Adrenal gland (tissue), 19 donors: ENCODE measurements at places on chromosomes 16 and 17. TPM values are rescaled to one million over a fixed set of nuclear protein-coding genes. Genes with fewer than 3 reads are reported as not detected.

The PITPNM3 gene
- polyA plus RNA-seq: 2.8 TPM

DNA sequence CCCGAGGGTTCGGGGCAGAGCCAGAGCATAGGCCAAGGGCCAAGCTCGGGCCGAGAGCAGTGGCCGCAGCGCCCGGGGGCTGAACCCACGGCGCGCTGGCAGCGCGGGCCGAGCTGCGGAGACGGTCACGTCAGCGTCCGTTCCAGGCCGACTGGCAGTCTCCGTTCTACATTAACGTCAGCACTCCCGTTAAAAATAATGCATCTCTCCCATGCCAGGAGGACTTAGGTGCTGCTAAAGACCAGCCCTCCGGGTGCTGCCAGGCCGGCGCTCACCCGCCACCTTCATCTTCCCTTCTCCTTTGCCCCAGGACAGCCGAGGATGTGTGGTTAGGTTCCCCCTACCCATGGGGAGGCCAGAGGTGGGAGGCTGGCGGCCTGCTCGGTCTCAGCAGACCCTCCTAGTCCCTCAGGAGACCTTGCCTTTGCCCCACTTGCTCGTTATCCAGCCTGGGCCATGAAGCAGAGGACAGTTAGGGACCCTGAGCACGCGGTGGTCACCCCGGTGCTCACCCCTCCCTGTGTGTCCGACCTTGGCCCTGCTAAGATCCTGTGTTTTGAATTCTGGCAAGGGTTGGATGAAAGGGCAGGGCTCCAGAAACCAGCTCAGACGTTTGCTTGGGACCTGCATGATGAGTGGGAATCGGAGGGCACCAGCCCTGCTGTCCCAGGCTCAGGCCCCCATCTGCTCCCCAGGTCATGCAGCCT, 572 bp downstream of the MPG start:
- peak overlapping the region; percentile 91 for H3K27ac ChIP-seq
- DNase-seq: peak; percentile 71
- H3K27me3 ChIP-seq: no peaks in the 10 kb centered on the region
- peak overlapping the region; percentile 78 for H3K4me3 ChIP-seq
- peaks cover 40% of the 10 kb centered on the region for H3K4me1 ChIP-seq

- H3K36me3 ChIP-seq: no peaks in the 10 kb centered on the region
- H3K4me3 ChIP-seq: peak overlapping the region; percentile 36
- H3K27me3 ChIP-seq: peaks cover 33% of the 10 kb centered on the region
- no peak for DNase-seq
- no peaks in the 10 kb centered on the region for H3K4me1 ChIP-seq
These were observed 904 bp downstream of the SLC6A2 start for GRCh38 chr16:55656691-55657092.

DNA sequence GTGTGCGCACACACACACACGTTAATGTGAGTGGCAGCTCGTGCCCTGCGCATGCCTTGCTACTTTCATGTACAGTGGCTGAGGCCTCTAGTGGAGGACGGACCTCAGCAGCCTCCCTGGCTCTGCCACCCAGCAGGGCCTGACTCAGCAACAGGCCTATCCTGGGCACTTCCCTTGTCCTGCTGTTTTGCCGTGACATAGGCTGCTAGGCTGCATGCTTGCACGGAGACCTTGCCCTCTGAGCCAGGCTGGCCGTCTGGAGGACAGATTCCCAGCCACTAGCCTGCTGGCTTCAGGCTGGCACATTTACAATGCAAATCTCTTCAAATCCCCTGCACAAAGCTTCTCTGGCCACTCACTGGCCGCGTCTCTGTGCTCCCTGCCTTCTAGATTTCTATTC, 9.5 kb downstream of the RNF213 start:
- H3K27me3 ChIP-seq: no peaks in the 10 kb centered on the region
- no peaks in the 10 kb centered on the region for H3K4me1 ChIP-seq
- H3K36me3 ChIP-seq: peaks cover 52% of the 10 kb centered on the region

- H3K27me3 ChIP-seq: no peaks in the 10 kb centered on the region
- no peak overlapping the region for H3K27ac ChIP-seq
- no peak overlapping the region for H3K4me3 ChIP-seq
- DNase-seq: no peak
- H3K4me1 ChIP-seq: no peaks in the 10 kb centered on the region
These were observed 224.2 kb downstream of the CBLN1 start for GRCh38 chr16:49057391-49057790.

The LPO gene
- polyA plus RNA-seq: not detected

GRCh38 chr17:63960006-63960405, 12.7 kb downstream of the SCN4A start:
- no peaks in the 10 kb centered on the region for H3K27me3 ChIP-seq
- no peaks in the 10 kb centered on the region for H3K36me3 ChIP-seq
- H3K27ac ChIP-seq: no peak overlapping the region

DNA sequence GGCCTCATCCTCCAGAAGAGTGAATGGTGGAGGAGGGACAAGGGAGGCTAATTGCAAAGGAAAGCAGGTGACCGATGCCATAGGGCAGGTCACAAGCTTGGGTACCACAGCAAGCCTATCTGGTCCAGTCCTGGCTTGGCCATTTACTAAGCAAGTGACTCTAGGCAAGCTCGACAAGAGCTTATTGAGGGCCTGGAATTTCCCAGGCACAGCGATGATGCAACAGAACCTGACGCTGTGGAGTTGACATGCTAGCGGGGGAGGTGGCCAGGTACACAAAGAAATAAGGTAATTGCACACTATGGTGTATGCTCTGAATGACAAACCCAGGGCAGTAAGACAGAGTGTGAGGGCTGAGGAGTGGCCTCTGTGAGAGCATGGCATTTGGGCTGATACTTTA, 98.5 kb downstream of the PGS1 start:
- no peaks in the 10 kb centered on the region for H3K27me3 ChIP-seq
- H3K36me3 ChIP-seq: no peaks in the 10 kb centered on the region
- no peak overlapping the region for H3K27ac ChIP-seq
- H3K4me1 ChIP-seq: no peaks in the 10 kb centered on the region
- DNase-seq: no peak

- H3K27me3 ChIP-seq: no peaks in the 10 kb centered on the region
- H3K36me3 ChIP-seq: no peaks in the 10 kb centered on the region
- no peak overlapping the region for H3K4me3 ChIP-seq
- no peak for DNase-seq
- H3K27ac ChIP-seq: no peak overlapping the region
These were observed 69.1 kb downstream of the METRNL start for GRCh38 chr17:83148317-83149028.

GRCh38 chr17:65511316-65511715, 50.1 kb downstream of the AXIN2 start:
- H3K4me1 ChIP-seq: no peaks in the 10 kb centered on the region
- H3K27me3 ChIP-seq: no peaks in the 10 kb centered on the region
- H3K27ac ChIP-seq: no peak overlapping the region
- DNase-seq: no peak
- H3K4me3 ChIP-seq: no peak overlapping the region

- no peaks in the 10 kb centered on the region for H3K36me3 ChIP-seq
- H3K4me3 ChIP-seq: no peak overlapping the region
- no peak overlapping the region for H3K27ac ChIP-seq
- H3K4me1 ChIP-seq: peaks cover 45% of the 10 kb centered on the region
- DNase-seq: no peak
These were observed 3.6 kb upstream of the POLG2 start for GRCh38 chr17:64500487-64500859.

DNA sequence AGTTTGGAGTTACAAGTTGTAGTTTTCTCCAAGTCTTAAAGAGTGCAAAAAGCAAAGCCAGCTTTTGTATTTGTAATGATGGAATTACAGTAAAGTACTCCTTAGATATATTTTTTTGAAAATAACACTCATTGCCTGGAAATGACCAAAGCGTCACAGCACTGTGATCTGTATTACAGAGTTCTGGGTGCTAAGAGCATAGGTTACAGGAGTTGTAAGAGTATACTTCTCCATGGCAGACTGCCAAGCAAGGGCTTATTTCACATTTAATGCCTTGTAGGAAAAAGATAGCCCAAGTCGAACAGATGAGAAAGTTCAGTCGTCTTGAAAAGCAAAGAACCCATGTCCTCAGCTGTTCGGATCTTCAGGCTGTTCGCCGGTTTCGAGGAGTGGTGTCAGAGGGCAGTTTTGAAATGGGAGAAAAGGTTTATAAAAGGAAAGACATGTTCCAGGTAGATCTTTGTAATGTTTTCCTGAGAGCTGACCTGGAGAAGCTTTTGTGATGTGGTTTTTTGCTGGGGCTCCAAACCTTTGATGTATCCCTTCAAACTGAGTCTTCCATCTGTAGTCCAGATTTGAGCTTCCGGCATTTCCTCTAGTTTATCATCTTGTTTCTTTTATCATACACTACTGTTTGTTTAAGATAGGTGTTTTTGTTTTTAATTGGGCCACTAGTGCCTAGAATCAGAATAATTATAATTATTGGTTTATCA, 41.3 kb downstream of the ERCC4 start:
- H3K4me3 ChIP-seq: no peak overlapping the region
- no peaks in the 10 kb centered on the region for H3K36me3 ChIP-seq
- no peaks in the 10 kb centered on the region for H3K27me3 ChIP-seq
- peaks cover 12% of the 10 kb centered on the region for H3K4me1 ChIP-seq

The CPHXL2 gene
- not detected for polyA plus RNA-seq

The ASPSCR1 gene
- polyA plus RNA-seq: 177 TPM

DNA sequence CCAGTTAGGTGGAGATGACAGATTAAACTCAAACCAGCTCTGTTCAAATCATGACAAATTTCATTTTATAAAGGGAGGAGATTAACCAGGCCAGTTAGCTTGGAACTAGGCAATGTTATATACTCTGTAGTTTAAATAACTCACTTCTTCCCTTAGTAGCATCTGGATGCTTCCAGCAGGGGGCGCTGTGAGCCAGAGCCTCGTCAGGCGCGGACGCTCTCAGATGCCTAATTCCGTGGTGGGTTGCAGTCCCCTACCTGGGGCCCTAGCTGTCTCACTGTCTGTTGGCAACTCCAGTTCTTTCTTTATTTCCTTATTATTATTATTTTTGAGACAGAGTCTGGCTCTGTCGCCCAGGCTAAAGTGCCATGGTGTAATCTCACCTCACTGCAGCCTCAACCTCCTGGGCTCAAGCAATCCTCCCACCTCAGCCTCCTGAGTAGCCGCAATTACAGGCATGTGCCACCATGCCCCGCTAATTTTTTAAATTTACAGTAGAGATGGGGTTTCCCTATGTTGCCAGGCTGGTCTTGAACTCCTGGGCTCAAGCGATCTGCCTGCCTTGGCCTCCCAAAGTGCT, 17.3 kb upstream of the WFDC1 start:
- H3K36me3 ChIP-seq: no peaks in the 10 kb centered on the region
- H3K4me3 ChIP-seq: no peak overlapping the region
- peak; percentile 60 for DNase-seq
- no peaks in the 10 kb centered on the region for H3K4me1 ChIP-seq

The KRTAP1-3 gene
- polyA plus RNA-seq: not detected

The EIF1 gene
- polyA plus RNA-seq: 269 TPM

The PLA2G10 gene
- polyA plus RNA-seq: not detected

DNA sequence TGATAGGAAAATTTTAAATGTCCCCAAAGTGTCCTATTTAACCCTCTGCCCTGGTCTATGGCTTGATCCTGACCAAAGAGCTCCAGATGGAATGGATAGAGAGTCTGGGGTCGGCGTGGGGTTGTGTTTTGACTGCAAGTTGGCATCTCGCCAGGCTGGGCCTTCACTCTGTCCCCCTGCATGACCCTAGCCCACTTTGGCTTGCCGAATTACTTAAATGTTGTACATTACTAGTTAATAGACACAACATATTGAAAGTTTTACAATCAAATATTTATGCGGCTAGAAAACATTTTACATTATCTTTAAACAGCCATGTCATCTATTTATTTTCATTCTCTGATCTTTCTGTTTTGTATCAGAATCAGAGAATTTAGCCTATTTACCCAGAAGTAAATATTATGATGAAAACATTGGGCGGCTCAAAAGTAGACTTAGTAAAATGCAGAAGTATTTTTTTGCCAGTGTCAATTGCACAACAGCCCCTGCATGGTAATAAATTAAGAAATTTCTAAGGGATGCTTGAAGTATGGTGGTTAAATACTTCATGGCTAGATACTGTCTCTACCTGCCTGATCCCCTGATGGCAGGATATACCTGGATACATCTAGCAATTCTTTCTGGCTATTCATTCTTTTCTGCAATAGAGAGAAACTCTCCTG, 18.8 kb upstream of the MYOCD start:
- H3K36me3 ChIP-seq: no peaks in the 10 kb centered on the region
- no peaks in the 10 kb centered on the region for H3K27me3 ChIP-seq
- H3K4me1 ChIP-seq: no peaks in the 10 kb centered on the region
- no peak overlapping the region for H3K4me3 ChIP-seq
- no peak for DNase-seq
- H3K27ac ChIP-seq: no peak overlapping the region

DNA sequence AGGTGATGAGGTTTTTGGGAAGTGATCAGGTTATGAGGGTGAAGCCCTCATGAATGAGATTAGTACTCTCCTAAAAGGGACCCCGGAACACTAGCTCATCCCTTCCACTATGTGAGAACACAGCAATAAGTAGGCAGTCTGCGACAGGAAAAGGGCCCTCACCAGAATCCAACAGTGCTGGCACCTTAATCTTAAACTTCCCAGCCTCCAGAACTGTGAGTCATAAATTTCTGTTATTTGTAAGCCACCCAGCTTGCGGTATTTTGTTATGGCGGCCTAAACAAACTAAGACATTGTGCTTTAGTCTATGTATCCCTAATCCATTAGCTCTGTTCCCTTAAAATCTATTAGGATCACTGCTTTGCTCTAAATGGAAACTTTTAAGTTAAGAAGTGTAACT, 8.5 kb downstream of the SLFN12 start:
- no peak for DNase-seq
- H3K27me3 ChIP-seq: no peaks in the 10 kb centered on the region
- no peaks in the 10 kb centered on the region for H3K36me3 ChIP-seq
- H3K4me1 ChIP-seq: no peaks in the 10 kb centered on the region
- H3K27ac ChIP-seq: no peak overlapping the region
- no peak overlapping the region for H3K4me3 ChIP-seq

GRCh38 chr17:16349431-16349830, 3.8 kb downstream of the CENPV start:
- no peak overlapping the region for H3K4me3 ChIP-seq
- H3K27ac ChIP-seq: no peak overlapping the region
- no peak for DNase-seq
- no peaks in the 10 kb centered on the region for H3K27me3 ChIP-seq
- no peaks in the 10 kb centered on the region for H3K36me3 ChIP-seq
- peaks cover 20% of the 10 kb centered on the region for H3K4me1 ChIP-seq

The ITGA2B gene
- 1.7 TPM for polyA plus RNA-seq

DNA sequence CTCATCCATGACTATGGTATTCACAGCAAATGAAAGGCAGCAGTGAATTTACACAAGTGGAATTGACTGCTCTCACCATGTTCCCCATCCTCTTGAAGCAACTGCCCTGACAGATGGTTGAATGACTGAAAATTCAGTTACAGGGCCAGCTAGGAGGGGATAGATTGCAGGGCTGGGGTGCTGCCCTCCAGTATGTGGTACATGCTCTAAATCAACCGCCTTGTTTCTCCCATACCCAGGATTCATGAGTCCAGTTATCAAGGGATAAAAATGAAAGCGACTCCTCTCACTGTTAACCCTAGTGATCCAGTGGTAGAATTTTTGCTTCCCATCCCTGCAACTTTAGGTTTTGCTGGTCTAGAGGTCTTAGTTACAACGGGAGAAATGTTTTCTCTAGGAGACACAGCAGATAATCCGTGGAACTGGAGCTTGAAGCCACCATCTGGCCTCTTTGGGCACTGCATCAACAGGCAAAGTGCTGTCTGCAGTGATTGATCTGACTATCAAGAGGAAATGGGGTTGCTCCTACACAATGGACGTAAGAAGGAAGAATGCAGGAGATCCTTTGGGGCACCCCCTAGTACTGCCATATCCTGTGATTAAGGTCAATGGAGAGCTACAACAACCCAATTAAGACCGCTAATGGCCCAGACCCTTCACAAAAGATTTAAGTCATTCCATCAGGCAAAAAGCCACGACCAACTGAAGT, 32.0 kb downstream of the SCPEP1 start:
- H3K4me3 ChIP-seq: no peak overlapping the region
- peak; percentile 81 for DNase-seq
- H3K27me3 ChIP-seq: no peaks in the 10 kb centered on the region
- H3K36me3 ChIP-seq: no peaks in the 10 kb centered on the region
